ENCODE measurements at places on chromosomes 7 and 10. TPM values are rescaled to one million over a fixed set of nuclear protein-coding genes. Genes with fewer than 3 reads are reported as not detected.

The PHKG1 gene
- 3.6 TPM for total RNA-seq

The KLF14 gene
- not detected for total RNA-seq

The VGF gene
- total RNA-seq, result not detected

The FAM241B gene
- total RNA-seq, result 11.1 TPM

The SLC26A5 gene
- not detected for total RNA-seq

The ABCF2 gene
- total RNA-seq, result 35.5 TPM
